ENCODE measurements at places on chromosomes 3 and 15.

DNA sequence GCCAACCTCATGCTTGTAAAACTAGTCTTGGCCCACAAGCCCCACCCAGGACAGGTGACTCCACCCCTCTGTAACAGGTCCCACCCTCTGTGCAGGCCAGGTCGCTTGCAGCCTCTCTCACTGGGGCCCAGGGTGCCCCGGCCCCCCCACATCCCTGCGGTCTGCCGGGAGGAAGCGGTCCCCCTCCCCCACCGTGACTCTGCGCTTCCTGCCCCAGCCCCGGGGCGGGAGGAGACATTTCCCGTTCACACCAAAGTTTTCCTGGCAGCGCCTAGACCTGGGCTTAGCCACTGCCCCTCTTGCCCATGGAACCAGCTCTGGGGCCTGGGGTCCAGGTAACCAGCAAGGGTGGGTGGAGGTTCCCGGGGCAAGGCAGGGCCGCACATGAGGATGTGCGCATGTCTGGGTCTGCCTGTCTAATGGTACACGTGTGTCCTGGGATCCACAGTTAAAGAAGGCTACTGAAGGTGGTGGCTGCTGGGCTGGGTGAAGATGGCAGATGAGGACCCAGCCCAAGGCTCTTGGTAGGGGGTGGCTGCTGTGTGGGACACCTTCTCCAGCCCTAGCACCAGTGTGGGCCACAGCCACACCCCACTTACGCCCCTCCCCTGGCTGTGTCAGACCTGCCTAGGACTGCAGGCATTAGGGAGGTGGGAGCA lies 8.4 kb downstream of the NBEAL2 start:
- no peak for DNase-seq

- DNase-seq, result no peak
Measured at GRCh38 chr3:108218811-108219210, 3.4 kb downstream of the IFT57 start.

DNA sequence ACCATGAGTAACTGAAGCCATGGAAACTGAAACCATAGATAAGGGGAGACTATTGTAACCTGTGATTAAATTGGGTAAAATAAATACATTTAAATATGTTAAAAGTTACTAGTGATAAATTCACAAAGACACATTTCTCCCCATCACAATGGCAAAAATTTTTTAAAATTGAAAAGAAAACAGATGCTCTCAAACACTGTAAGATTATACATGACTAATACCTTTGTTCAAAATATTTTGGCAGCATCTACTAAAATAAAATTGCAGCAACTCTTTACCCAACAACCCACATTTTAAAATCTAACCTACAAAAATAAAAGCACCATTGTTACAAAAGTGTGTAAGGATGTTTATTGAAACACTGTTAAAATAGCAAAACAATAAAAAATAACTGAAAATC lies 93.3 kb downstream of the CLASP2 start:
- DNase-seq, result no peak

DNA sequence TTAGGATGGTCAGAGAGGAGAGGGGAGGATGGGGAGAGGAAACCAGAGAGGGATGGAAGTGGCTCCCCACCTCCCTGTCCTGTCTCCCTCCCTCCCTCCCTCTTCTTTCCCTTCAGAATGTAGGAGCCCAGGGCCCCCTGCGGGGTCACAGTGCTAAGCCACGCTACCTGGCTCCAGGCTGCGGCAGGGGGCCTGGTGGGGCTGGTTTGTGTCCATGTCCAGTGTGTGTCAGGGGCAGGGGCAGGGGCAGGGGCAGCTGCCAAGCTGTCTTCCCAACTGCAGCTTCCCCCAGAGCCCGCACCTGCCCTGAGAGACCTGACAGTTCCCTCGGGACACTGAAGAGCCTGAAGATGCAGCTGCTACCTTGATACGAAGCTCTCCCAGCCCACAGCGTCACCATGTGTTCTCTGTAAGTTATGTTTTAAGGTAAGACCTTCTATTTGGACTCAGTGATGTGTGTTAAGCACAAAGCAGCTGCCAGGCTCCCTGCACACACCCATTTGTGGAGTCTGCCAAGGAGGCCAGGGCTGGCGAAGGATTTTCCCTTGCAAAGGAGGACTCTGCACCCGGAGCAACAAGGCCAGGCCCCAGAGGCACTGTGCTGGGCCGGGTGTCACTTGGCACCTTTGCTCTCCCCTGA lies 121.8 kb upstream of the SMAD3 start:
- DNase-seq, result no peak

GRCh38 chr3:151476344-151477018 lies 15.6 kb upstream of the IGSF10 start:
- no peak for DNase-seq

DNA sequence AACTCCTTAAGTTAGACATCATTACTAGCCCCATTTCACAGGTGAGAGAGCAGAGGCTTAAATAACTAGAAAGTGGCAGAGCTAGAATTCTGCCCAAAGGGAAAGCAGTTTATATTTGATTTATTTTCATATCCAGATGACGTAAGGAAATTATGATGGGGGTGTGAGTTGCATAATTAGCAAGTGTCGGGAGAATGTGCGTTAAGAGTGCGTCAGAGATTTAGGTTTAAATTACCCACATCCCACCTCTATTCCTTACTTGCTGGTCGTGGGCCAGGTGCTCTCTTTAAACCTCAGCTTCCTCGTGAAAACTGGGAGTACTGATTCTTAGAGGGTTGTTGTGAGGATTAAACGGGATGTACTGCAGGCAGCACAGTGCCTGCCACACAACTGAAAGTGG lies 32.3 kb downstream of the FSTL1 start:
- no peak for DNase-seq

GRCh38 chr3:61868499-61868898 lies 307.1 kb downstream of the PTPRG start:
- no peak for DNase-seq

- DNase-seq, result no peak
Measured at GRCh38 chr3:128616516-128617269, 33.9 kb downstream of the RPN1 start.

GRCh38 chr3:99885085-99885484 lies 67.4 kb downstream of the CMSS1 start:
- DNase-seq, result no peak

GRCh38 chr3:149277331-149277813 lies 55.7 kb upstream of the CP start:
- no peak for DNase-seq

GRCh38 chr3:138222942-138223287 lies 35.8 kb downstream of the ARMC8 start:
- no peak for DNase-seq

DNA sequence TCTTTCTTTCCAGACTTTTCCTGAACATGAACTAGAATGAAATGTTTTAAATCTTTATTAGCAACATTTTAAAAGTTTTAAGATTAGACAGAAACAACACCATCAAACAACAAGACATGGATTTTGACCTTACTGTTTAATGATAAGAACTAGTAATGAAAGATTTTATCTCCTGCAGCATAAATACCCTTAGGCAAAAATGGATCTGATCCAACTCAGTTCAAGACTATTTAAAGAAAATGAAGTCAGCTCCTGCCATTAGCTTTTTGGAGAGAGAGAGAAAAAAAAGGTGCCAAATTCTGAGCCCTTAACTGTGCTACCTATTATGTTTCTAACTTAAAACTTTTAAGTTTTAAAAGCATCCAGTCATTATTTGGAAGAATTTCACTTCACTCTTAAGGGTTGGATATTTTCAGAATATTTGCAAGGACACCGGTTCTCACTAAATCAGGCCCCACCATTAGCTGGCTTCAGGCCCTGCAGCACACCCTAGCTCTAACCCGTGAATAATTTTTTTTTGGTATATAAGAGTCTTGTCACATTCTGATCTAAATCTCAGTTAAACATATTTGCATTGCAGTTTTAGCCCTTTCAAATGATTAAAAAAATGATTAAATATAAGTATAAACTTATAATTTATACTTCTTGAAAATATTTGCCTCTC lies 60.0 kb downstream of the NR1I2 start:
- no peak for DNase-seq

DNA sequence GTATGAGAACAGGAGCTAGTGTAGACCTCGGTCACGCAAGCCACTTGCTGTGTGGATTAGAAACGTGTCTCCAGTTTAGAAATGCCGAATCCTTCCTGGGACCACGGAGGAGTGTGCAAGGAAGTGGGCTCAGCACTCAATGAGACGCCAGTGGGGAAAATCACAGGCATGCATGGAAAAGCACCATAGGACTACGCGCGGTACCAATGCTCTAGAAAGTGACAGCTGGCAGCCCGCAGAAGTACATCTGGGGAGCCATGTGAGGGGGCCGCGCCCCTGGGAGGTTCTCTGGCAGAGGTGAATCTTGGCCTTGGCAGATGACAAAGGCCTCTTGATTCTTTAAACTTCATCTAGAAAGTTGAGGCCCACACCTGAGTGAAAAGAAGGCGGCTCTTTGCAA lies 99.3 kb downstream of the LRRK1 start:
- DNase-seq, result no peak

GRCh38 chr3:57053122-57053521 lies 7.3 kb upstream of the SPATA12 start:
- no peak for DNase-seq

- DNase-seq, result no peak
Measured at GRCh38 chr3:174619239-174619638, 239.9 kb upstream of the NAALADL2 start.

- no peak for DNase-seq
Measured at GRCh38 chr3:13863965-13864595, 15.8 kb downstream of the WNT7A start.

DNA sequence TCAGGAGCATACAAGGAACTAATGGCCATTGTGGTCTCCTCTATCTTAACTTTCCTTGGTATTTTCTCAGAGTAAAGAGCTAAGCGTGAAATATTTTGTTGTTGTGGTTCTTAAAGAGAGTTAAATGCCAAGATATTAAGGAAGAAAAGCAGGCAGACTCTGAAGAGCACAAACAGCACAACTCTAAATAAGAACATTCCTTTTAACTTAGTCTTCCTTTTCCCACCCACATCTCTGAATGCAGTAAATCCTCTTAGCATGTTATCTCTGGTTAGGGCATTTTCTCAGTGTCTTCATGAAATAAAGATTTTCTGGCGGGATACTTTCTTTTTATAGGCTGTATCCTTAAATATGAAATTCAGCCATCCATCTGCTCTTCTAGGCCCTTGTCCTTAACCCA lies 1.5 kb downstream of the GPR87 start:
- DNase-seq, result no peak

DNA sequence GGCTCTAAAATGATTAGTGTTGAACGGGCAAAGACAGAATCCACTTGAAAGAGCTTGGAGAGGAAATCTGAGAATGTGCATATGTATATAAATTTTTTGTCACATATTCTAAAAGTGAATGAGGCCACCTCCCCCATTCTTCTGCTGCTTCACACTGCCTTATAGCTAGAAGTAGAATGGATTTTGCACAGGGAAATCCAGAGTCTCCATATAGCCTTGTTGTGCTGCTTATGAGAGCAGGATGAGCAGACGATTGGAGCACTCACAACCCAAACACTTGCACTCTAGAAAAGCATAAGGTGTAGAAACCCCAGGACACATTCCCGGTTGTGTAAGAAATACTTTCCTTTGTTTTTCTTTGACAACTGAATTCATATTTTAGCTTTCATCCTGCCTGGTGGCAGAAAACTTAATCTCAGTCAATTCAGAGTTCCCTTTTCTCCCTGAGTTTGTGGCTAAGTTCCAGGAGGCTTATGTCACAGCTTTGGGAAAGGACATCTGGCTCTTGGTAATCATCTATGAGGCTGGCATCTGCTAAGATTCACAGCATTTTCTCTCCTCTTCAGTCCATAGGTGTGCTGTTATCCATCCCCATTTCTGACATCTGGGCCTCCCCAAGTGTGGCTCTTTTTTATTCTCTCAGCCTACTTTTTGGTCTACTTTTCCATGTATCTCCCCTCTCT lies 188.4 kb upstream of the PFN2 start:
- DNase-seq, result no peak

- no peak for DNase-seq
Measured at GRCh38 chr15:40785814-40786213, 16.0 kb downstream of the C15orf62 start.

- DNase-seq, result no peak
Measured at GRCh38 chr15:47788685-47789084, 71.4 kb downstream of the SEMA6D start.

DNA sequence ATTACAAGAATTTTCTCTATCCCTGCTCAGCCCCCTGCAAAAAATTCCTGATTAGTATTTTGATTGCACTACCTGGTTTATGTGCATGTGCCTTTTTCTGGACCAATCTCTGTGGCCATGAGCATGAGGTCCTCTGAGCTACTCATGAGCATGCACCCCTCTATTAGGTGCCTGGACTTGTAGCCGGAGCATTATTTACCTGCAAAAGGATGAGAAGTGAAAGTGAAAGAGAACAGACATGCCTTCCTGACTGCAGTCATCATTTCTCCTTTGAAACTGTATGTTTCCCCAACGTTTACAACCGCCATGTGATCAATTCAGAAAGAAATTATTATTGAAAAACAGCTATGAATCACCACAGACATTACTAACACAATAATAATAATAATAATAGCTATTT lies 1008.8 kb downstream of the ROBO2 start:
- DNase-seq, result no peak

DNA sequence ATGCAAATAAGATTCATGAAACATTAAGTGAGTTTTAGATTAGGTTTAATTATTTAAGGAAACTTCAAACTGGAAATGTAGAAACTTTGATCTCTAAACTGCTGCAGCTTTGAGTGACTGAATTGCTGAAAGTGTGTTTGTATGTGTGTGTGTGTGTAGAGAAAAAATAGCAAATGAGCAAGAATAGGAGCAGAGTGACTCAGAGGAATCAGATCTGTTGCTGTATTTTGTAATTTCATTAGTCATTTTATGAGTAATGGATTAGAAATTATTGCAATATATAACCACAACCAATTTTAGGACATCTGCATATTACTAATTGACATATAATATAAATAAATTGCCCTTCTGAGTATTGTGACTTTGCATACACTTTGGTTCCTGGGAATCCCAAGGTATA lies 52.8 kb upstream of the SLC9A9 start:
- DNase-seq, result no peak

DNA sequence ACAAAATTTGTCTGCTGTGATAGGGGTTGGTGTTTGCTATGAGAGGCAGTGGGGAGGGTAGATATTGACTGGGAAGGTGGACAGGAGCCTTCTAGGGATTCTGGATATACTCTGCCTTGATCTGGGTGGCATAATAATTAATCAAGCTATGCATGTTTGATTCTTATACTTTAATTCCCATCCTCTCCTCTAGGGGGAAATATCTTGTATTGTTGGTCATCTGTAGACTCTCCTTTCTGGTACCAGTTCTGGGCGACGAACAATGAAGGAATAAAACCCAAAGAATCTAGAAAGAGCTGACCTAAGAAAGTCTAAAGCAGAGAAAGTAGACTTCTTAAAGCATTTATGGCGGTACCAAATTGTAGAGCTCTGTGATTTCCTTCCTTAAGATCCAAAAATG lies 198.2 kb upstream of the STRIT1 start:
- no peak for DNase-seq

- DNase-seq, result no peak
Measured at GRCh38 chr3:81451611-81452010, 309.8 kb downstream of the GBE1 start.

- DNase-seq, result no peak
Measured at GRCh38 chr3:50512131-50512530, 8.7 kb upstream of the CACNA2D2 start.

- no peak for DNase-seq
Measured at GRCh38 chr3:173889596-173889995, 492.1 kb downstream of the NLGN1 start.

All from D721Med (cell line).